ENCODE measurements at places on chromosomes 2 and 18. TPM values are rescaled to one million over a fixed set of nuclear protein-coding genes. Genes with fewer than 3 reads are reported as not detected.

DNA sequence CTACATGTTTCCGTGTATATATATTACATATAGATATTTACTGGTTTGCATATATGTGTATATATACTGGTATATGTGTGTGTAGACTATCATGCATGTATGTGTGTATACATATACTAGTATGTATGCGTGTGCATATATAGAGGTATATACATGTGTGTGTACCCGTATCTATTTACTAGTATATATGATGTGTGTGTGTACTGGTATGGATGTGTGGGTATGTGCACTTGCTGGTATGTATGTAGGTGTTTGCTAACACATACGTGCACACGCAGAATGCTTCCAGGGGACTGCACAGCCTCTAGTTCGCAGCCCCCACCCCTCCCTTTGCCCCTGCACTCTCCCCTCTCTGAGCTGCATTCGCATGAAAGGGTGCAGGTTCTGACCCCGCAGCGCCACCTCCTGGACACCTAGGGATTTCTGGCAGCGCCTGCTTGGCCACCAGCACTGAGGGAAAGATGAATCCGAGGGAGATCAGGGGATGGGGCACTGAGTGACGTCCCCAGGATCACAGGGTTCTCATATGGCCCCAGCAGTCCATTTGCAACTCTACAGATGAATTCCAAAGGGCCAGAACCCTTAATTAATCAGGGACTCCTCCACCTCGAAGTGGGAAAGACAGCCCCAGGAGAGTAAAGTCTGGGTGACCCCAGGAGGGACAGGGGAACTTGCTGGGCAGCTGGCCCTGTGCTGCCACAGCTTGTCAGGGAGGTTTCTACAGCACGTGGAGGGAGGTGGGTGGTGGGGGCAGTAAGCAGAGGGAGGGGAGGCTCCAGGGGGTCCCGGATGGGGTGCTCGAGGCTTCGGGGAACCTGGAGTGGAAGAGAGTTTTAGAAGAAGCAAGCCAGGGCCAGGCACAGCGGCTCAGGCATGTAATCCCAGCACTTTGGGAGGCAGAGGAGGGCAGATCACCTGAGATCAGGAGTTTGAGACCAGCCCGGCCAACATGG, 66.8 kb upstream of the ASAP2 start:
- H3K4me1 ChIP-seq: peaks cover 7% of the 10 kb centered on the region
- H3K27me3 ChIP-seq: no peaks in the 10 kb centered on the region
- H3K36me3 ChIP-seq: no peaks in the 10 kb centered on the region

GRCh38 chr2:191618786-191619185, 59.1 kb upstream of the NABP1 start:
- H3K36me3 ChIP-seq: no peaks in the 10 kb centered on the region
- H3K27ac ChIP-seq: peak overlapping the region; percentile 86
- H3K4me3 ChIP-seq: no peak overlapping the region
- no peaks in the 10 kb centered on the region for H3K27me3 ChIP-seq
- peaks cover 23% of the 10 kb centered on the region for H3K4me1 ChIP-seq
- no peak for DNase-seq

Gene C2orf66
- not detected for total RNA-seq

Gene RSAD2
- 1.5 TPM for total RNA-seq

Gene CXCR1
- total RNA-seq: 0.12 TPM

- no peaks in the 10 kb centered on the region for H3K36me3 ChIP-seq
- no peak overlapping the region for H3K4me3 ChIP-seq
- H3K4me1 ChIP-seq: no peaks in the 10 kb centered on the region
- no peaks in the 10 kb centered on the region for H3K27me3 ChIP-seq
- no peak for DNase-seq
Measured at GRCh38 chr2:9637330-9637729, 6.5 kb upstream of the YWHAQ start.

DNA sequence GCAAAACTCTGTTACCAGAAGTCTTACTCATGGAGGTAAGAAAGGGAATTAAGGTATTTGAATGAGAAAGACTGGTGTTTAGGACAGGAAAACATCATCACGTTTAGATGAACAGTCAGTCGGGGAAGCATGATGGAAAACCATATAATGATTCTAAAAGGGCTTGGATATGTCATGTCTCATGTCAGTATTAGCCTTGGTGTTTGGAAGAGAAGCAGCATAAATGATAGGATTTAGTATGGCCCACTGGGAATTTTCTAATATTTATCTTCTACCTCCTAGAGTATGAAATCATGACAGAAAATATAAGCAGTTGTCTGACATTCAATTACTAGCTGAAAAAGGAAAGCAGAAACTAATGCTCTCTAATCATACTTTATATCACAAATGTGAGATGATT, 1643.6 kb upstream of the CELF4 start:
- H3K4me3 ChIP-seq: no peak overlapping the region
- no peaks in the 10 kb centered on the region for H3K27me3 ChIP-seq
- no peaks in the 10 kb centered on the region for H3K36me3 ChIP-seq
- no peak for DNase-seq
- no peak overlapping the region for H3K27ac ChIP-seq

Gene SRD5A2
- total RNA-seq: not detected

Gene TBR1
- total RNA-seq: not detected

DNA sequence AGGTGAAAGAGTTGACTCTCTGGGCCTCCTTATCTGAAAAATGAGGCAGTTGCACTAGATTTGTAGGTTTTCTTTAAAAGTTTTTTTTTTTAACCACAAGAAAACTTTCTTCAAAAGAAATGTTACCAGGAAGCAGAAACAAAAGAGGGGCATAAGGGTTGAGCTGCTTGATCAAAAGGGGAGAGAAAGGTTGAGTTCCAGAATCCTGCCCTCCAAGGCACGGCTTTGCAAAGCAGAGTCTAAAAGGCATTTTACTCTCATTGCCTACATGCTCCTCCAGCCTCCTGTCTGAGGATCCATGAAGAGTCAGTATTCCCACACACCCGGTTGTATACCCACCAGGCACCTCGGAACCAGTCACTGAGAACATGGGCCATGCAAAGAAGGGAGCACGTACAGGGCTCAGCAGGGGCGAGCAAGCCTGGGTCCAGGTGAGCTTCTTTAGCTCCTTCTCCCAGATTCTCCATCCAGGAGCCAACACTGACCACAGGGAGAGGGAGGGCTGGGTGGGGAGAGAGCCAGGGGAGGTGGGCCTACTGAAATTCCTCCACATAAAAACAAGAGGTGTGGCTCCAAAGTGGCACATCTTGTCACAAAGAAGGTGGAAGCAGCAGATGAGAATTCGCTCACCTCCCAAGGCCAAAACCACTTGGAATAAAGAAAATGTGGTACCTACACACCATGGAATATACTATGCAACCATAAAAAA, 116.0 kb upstream of the EPC2 start:
- no peak overlapping the region for H3K4me3 ChIP-seq
- H3K4me1 ChIP-seq: peaks cover 4% of the 10 kb centered on the region
- no peak for DNase-seq
- H3K36me3 ChIP-seq: no peaks in the 10 kb centered on the region
- no peak overlapping the region for H3K27ac ChIP-seq

Gene ALPP
- not detected for total RNA-seq

- H3K4me3 ChIP-seq: no peak overlapping the region
- H3K27me3 ChIP-seq: no peaks in the 10 kb centered on the region
- H3K36me3 ChIP-seq: peaks cover 18% of the 10 kb centered on the region
- no peak for DNase-seq
Measured at GRCh38 chr2:197416268-197416667, 18.6 kb downstream of the SF3B1 start.

DNA sequence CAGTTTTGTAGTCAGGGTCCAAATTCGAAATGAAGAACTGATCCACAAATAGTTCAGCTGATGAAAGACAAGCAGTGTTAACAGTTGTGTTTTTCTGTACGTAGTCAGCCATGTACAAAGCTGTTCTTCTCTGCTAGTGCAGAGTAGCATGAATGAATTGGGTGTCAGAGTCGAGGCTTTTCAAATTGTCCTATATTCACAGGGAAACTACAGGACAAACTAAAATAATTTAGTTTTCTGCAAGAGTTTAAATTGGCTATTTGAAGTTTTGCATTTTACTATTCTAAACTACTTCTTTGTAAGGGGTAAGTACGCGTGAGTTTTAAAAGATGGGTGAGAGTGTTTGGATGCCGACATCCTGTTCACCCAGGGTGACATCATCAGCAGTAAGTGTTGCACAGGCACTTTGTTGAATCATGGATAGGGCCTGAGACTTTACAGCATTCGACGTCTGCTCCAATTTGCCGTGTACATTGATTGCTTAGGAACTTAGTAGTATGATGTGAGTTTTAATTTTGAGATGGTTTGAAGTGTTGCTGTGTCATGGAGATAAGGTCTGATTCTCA, 147.2 kb upstream of the NFATC1 start:
- H3K4me1 ChIP-seq: peaks cover 7% of the 10 kb centered on the region
- no peaks in the 10 kb centered on the region for H3K36me3 ChIP-seq
- no peak overlapping the region for H3K4me3 ChIP-seq
- no peak for DNase-seq
- H3K27me3 ChIP-seq: no peaks in the 10 kb centered on the region
- H3K27ac ChIP-seq: no peak overlapping the region

DNA sequence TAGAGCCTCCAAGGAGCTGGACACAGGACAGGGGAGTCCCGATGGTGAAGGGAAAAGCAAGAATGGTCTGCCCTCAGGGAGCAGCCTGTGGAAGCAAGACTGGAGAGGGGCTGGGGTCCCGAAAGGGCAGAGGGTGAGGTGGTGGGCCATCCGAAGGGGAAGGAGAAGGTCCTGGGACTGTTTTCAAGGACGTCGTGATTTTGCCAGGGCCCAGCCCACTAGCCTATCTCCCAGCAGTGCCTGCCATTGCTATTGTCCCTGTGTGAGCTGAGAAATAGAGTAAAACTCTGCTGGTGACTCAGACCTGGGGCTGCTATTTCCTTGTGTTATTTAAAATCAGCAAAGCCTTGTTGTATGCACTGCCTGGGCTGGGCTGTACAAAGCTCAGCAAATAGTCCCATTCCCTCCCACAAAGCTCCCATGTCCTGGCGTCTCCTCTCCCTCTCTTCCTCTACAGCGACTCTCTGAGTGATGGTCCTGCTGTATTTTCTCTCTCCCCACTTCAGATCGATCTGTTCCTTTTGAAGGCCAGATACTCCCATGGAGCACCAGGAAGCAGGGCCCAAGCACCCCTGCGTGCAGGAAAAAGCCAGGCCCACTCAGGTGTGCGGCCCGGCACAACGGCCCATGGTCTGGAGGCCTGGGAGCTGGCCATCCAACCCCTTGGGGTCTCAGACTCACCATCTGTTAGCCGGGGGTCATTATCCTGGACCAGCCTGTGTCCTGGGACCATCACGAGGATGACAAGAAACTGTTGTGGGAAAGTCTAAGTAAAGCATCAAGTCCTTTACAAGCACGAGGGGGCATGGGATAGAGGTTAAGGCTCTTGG, 65.0 kb upstream of the OTOF start:
- no peaks in the 10 kb centered on the region for H3K36me3 ChIP-seq
- no peak for DNase-seq
- H3K4me1 ChIP-seq: no peaks in the 10 kb centered on the region
- no peaks in the 10 kb centered on the region for H3K27me3 ChIP-seq
- no peak overlapping the region for H3K4me3 ChIP-seq

GRCh38 chr2:233413559-233414272, 59.4 kb downstream of the DGKD start:
- H3K4me1 ChIP-seq: peaks cover 78% of the 10 kb centered on the region
- H3K36me3 ChIP-seq: peaks cover 48% of the 10 kb centered on the region
- no peaks in the 10 kb centered on the region for H3K27me3 ChIP-seq
- no peak overlapping the region for H3K4me3 ChIP-seq

- peaks cover 2% of the 10 kb centered on the region for H3K4me1 ChIP-seq
- no peak for DNase-seq
- H3K27ac ChIP-seq: no peak overlapping the region
- H3K4me3 ChIP-seq: no peak overlapping the region
- H3K27me3 ChIP-seq: peaks cover 5% of the 10 kb centered on the region
Measured at GRCh38 chr2:203711399-203711798, 5.0 kb downstream of the CD28 start.

GRCh38 chr2:171741189-171741588, 53.9 kb downstream of the DYNC1I2 start:
- H3K4me1 ChIP-seq: peaks cover 30% of the 10 kb centered on the region
- H3K27ac ChIP-seq: peak overlapping the region; percentile 33
- DNase-seq: peak; percentile 41
- no peak overlapping the region for H3K4me3 ChIP-seq
- peaks cover 30% of the 10 kb centered on the region for H3K36me3 ChIP-seq

- no peaks in the 10 kb centered on the region for H3K36me3 ChIP-seq
- no peaks in the 10 kb centered on the region for H3K4me1 ChIP-seq
- DNase-seq: no peak
- no peak overlapping the region for H3K4me3 ChIP-seq
- H3K27me3 ChIP-seq: peaks cover 10% of the 10 kb centered on the region
Measured at GRCh38 chr18:48959921-48960920, 9.5 kb upstream of the SMAD7 start.

DNA sequence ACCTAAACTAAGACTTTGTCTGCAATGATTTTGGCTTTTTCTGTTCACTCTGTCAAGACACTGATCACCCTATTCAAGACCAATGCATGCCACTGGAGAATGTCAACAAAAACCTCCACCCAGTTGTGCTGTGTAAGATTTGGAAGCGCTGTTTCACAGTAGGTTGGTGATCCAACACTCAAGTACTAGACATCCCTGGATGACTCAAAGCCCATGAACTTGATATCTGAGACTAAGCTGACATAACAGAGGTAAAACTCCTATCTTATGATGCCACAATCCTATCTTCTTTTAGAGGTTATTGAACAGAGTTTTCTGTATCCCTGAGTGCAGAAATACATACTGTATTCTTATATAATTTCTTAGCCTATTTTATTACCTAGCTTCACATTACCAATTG, 251.3 kb upstream of the ETAA1 start:
- DNase-seq: no peak
- no peak overlapping the region for H3K27ac ChIP-seq
- H3K4me3 ChIP-seq: no peak overlapping the region
- H3K27me3 ChIP-seq: no peaks in the 10 kb centered on the region
- no peaks in the 10 kb centered on the region for H3K4me1 ChIP-seq

DNA sequence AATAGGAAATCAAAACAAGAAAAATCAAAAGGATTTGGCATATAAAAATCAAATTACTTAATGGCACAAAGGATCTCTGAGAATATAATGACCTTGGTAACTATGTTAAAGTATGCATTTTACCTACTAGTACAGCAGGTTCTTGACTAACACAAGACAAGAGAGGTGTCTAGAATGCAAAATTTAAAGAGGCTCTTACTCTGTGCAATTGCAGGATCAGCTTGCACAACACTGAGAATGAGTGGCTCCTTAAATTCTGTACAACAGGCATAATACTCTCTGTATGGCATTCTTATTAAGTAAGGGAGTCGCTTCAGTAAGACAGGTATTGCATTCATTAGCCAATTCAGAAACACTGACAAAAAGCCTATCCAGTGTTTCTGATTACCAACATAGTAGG, 72.6 kb downstream of the UGP2 start:
- peaks cover 12% of the 10 kb centered on the region for H3K36me3 ChIP-seq
- DNase-seq: no peak
- no peaks in the 10 kb centered on the region for H3K4me1 ChIP-seq
- H3K27me3 ChIP-seq: no peaks in the 10 kb centered on the region

GRCh38 chr2:160282063-160282580, 82.0 kb upstream of the ITGB6 start:
- H3K27me3 ChIP-seq: no peaks in the 10 kb centered on the region
- no peak overlapping the region for H3K27ac ChIP-seq
- H3K36me3 ChIP-seq: peaks cover 69% of the 10 kb centered on the region
- no peaks in the 10 kb centered on the region for H3K4me1 ChIP-seq
